MV-4-11 (cell line): ENCODE measurements at places on chromosomes 7 and 10.

- DNase-seq = no peak
Measured at GRCh38 chr10:97888134-97888533, 38.5 kb downstream of the GOLGA7B start.

GRCh38 chr7:139909379-139910050 is 80.5 kb downstream of the TBXAS1 start:
- DNase-seq = no peak

- peak; percentile 88 for DNase-seq
Measured at GRCh38 chr7:37952240-37952639, 31.8 kb downstream of the EPDR1 start.

- DNase-seq = peak; percentile 78
Measured at GRCh38 chr7:134432296-134433152, 26.4 kb downstream of the AKR1B1 start.

- DNase-seq = no peak
Measured at GRCh38 chr7:135186841-135187253, 16.3 kb upstream of the CYREN start.

GRCh38 chr10:106815427-106816043 is 349.0 kb downstream of the SORCS1 start:
- peak; percentile 79 for DNase-seq

DNA sequence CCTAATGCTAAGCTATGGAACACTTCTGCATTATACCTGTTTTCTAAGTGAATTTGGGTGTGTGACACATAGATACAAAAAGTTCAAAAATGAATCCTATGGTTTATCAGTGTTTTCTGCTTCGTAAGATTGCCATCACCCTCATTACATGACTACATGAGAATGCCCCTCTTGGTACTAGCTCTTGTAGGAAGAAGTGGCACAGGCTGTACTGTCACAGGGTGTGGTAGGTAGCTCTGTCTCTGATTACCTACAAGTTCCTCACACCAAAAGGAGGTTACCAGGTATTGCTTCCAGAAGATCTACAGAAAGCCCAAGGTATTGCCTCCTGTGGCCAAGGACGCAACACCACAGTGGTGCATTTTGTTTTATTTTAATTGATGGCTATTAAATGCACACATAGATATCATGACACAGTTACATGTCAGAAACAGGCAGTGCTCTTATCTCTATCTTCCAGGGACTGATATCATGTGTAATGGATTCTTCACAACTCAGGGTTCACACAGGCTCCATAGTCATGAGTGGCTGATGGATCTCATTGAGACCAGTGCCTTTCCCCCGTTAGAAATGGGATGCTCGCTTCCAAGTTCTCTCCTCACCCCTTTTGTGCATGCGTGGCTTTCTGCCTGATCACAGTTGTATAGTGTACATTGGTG is 6.6 kb downstream of the OPTN start:
- DNase-seq = no peak

DNA sequence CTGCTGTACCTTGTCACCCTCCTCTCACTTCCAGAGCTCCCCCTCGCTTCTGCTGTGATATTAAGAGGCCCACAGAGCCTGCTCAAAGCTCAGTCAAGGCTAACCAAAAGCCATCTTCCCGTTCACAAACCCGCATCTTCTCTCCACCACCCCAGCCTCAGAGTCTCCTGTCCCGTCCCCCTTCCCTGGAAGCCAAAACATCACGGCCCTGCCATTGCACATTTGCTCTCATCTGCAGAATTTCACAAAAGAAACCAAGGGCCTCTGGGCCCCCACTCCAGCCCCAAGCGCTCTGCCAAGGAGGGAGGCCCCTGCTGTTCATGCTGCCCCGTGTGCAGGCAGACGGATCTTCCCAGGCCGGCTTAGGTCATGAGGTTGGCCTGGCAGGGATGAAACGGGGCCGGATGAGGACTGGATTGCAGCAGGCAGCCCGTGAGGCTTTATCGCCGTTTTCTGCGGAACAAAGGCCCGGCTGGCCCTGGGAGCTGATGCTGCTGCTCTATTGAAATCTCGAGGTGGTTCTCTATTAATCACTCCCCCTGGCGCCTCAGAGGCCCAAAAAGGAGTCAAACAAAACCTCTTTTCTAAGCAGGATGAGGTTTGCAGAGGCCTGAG is 31.6 kb upstream of the FOXK1 start:
- DNase-seq = no peak

DNA sequence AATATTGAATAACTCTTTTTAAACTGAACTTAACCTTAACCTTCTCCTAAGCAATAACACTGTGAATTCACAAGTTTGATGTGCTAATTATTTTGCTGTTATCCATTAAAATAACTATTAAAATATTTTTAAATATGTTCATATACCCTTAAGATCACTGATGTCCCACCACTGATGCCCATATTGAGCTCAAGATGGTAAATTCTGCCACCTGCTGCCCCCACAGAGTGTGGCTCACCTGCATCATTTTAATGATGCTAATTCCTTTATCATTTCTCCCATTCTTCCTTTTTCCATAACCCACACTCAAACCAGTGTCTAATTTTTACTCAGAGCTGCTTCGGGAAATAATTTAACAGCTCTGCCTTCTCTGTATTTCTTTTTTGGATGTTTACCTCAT is 82.3 kb upstream of the ARID5B start:
- no peak for DNase-seq

GRCh38 chr10:108411206-108411605 is 1246.7 kb upstream of the SORCS1 start:
- DNase-seq = peak; percentile 85

DNA sequence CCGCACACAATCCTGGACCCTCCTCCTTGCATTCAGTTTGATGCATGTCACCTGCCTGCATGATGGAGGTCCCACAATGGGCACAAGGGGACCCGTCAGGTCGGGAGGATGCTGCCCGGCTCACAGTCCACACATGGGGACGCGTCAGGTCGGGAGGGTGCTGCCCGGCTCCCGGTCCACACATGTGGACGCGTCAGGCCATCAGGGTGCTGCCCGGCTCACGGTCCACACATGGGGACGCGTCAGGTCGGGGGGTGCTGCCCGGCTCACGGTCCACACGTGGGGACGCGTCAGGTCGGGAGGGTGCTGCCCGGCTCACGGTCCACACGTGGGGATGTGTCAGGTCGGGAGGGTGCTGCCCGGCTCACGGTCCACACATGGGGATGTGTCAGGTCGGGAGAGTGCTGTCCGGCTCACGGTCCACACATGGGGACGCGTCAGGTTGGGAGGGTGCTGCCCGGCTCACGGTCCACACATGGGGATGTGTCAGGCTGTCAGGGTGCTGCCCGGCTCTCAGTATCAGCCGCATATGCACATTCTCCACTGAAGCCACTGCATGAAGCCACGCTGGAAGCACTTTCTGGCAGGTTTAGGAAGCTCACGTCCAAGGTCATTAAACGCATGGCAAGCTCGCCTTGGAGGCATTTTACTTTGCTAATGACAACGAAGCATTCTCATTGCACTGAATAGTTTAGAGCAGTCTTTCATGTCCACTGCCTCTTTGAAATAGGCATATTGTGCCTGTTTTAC is 50.3 kb downstream of the DIP2C start:
- no peak for DNase-seq

GRCh38 chr10:28719789-28720436 is 42.6 kb downstream of the BAMBI start:
- no peak for DNase-seq

- no peak for DNase-seq
Measured at GRCh38 chr7:132576721-132577085, 433 bp upstream of the PLXNA4 start.

DNA sequence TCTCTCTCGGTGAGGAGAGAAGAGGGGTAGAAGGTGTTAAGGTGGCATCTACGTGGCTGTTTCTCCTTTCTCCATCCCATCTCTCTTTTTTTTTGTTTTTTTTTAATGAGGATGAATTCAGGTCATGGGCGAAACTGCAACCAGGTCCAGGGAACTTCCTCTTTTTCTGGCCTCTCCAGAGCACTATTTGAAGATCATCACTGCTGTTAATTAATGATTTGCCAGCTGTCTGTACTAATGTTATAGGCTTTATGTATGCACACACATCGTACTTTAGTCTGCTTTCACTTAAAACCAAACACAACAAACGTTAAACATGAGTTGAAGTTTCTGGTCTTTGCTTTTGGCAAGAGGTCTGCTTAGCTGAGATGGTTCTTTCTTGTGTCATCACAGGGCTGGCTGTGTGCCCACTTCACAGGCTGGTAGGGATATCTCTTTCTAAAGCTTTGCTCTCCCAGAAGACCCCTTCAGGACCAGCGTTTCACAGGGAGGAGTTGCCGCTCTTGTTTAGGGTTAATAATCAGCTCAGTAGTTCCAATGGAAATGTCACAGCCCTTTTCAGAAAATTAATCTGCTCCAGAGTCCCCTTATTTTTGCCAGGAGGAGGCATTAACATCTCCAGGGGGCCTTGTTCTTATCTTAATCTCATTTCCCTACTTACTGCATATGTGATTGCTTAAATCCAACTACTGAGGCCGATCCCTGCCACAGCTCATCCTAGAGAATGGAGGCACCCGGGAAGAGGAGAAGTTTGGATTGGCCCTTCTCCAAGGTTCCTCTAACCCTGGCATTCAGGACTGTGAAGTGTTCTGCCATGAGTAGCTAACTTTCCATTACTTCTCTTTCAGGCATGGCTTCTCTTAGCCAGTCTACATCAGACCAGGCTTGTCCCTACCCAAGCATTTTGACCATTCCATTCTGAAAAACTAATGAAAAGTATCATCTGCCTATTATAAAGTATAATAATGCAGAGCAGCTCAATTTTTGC is 273.9 kb upstream of the NFE2L3 start:
- peak; percentile 54 for DNase-seq

GRCh38 chr7:117008886-117009531 is 55.7 kb downstream of the ST7 start:
- DNase-seq = peak; percentile 76

GRCh38 chr7:91165006-91165845 is 99.0 kb upstream of the FZD1 start:
- peak; percentile 77 for DNase-seq

- peak; percentile 46 for DNase-seq
Measured at GRCh38 chr7:127107601-127108007, 145.1 kb downstream of the GRM8 start.

GRCh38 chr7:154451480-154452457 is 399.6 kb downstream of the DPP6 start:
- no peak for DNase-seq

DNA sequence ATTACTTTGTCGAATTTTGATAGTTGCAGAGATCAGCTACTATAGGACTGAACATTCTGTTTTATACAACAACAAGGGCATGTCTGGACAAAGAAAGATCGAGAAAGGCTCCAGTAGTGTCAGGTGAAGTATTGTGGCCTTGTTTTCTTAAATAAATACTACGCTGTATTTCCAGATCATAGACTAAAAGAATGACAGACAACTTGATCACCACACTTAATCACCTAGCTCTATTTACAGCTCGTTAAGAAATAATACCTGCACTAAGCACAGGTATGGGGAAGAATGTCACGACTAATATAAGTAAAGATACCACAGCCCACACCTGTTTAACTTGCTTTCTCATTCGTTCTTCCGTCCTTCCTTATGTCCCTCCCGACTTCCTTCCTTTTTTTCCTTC is 269.2 kb downstream of the HGF start:
- no peak for DNase-seq

- peak; percentile 81 for DNase-seq
Measured at GRCh38 chr7:107628461-107629064, 32.1 kb upstream of the SLC26A4 start.

DNA sequence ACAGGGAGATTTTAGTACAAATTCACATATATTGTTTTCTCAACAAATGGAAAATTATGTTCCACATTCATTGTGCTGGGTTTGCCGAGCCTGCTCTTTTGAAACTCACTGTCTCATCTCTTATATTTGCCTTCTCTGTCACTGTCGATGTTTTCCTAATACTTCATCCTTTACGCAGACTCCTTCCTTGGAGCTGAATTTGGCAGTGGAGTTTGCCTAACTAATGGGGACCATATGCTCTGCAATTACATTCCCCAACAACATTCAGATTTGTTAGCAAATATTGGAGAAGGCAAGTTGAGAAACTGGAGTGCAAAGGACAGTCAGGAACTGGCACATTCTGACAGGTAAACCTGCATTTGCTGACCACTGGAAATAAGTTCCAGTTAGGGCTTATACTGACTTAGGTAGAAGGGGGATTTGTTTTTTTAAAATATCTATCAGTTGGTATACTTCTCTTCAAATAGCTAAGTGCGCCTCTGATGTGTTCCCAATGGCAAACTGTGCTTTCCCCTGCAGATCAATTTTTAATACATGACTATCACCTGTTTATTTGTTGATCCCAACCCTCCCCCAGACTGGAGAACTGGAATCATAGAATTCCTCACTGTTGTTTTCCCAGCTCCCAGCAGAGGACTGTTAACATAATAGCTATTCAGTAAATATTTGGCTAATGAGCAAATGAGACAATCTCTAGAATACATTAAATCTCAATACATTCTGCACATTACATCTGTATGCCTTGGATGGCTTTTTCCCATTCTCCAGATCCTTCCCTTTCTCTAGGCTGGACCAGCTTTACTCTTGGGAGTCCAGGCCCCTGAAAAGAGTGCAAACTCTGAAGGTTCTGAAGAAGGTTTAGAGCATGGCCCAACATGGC is 769.3 kb downstream of the KCNMA1 start:
- no peak for DNase-seq

DNA sequence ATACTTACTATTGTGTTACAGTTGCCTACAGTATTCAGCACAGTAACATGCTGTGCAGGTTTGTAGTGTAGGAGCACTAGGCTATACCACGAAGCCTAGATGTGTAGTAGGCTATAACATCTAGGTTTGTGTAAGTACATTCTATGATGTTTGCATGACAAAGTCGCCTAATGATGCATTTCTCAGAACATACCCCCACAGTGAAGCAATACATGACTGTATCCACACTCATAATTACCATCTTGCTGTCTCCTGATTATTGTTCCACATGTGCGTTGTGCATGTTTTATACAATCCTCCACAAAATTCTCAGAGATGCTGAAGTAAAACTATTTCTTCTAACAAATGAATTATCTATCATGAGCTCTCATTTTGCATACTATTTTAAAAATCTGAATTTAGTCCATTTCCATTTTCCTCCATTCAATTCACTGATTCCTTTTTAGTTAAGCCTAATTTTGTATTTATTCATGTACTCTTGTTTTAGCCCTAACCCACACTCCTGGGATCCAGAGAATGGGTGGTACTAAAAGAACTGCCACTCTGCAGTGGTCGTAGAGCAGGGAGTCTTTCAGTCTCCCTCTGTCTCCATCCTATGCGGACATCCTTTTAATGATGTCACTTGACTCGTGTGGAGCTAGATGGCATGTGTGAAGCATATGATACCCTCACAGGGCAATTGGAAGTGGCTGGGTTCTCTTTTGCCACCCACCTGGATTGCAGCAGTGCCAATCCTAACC is 67.6 kb upstream of the CAV2 start:
- DNase-seq = no peak

- DNase-seq = no peak
Measured at GRCh38 chr10:44788147-44789129, 122.7 kb upstream of the TMEM72 start.

GRCh38 chr7:27921081-27921836 is 181.3 kb downstream of the TAX1BP1 start:
- DNase-seq = peak; percentile 72
